ENCODE measurements at places on chromosomes 13 and 19.

DNA sequence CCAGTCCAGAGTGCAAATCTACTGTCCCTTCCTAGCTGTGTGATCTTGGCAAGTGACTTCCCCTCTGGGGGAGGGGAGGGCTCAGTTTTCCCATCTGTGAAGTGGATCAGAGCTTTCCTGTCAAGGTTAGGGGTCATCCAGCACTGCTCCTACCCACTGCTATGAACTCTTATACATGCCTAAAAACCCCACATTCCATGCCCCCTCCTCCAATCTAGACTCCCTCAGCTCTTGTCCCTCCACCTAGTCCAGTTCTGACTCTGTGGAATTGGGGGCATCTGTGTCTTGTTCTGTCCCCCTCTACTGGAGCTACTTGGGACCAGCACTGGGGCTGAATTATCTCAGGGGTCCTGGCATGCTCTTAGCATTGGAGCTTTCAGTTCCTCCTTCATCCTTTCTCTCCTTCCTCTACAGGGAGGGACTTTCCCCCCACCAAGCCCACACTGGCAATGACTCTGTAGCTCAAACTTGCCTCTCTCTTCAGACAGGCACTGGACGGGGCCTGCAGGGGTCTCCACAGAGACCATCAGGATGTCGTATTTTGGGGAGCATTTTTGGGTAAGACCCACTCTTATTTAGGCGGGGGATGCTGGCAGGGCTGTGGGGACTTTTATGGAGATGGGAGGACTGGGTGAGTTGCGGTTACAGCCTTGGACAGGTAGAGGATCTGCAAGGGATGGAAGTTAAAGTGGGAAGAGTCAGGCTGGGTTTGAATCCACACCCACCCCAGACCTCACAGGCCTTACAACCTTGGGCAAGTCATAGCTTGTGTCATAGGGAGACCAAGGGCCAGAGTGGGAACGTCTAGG is 3.6 kb downstream of the FCHO1 start:
- no peak for DNase-seq

GRCh38 chr19:40598918-40599307 is 2.3 kb upstream of the LTBP4 start:
- DNase-seq: no peak

- no peak for DNase-seq
Observed at GRCh38 chr19:39060171-39060570, 24.0 kb upstream of the ACP7 start.

DNA sequence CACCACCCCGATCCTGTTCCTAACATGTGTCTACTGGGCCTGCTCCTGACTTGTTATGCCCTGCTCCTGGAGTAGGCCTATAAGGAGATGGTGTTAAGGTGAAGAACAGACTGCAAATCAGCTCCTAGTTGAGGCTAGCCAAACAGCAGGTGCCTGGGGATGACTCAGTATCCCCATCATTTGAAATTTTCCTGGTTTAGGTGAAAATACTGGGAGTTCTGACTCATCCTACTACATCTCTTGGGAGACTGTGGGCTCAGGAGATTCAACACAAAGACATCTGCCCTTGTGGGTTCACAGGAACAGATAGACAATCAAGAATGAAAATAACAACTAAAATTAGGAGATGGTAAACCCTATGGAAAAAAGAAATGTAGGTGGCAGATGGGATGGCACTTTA is 41.2 kb downstream of the BRD4 start:
- DNase-seq: no peak

GRCh38 chr13:44951184-44951583 is 38.1 kb downstream of the NUFIP1 start:
- no peak for DNase-seq

GRCh38 chr13:24269821-24270220 is 39.6 kb upstream of the C1QTNF9 start:
- no peak for DNase-seq

DNA sequence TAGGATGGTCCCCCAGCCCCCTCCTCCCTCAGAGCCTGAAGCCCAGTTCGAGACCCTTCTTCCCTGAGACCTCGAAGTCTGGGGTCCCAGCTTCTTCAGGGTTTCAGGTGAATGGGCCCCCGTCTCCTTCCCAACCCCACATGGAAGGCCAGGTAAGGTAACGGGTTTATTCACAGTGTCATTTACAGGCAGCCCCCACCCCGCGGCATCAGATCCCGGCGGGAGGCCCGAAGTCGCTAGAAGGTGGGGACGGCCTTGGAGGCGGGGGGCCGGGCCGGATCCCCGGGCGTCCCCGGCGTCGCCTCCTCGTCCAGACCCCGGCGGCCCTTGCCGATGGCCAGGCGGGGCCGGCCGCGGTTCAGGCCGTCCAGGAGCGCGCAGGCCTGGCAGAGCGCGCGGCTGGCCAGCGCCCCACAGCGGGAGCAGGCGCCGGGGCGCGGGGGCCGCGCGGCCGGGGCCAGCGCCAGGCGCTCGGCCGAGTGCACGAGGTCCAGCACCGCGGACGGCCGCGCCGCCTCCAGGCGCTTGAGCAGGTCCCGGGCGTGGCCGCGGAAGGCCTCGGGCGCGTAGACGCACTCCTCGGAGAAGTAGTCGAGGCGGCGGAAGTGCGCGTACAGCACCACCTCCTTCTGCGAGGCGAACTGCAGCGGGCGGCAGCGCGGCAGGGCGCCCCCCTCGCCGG is 9.7 kb downstream of the CTU1 start:
- DNase-seq: peak; percentile 19

DNA sequence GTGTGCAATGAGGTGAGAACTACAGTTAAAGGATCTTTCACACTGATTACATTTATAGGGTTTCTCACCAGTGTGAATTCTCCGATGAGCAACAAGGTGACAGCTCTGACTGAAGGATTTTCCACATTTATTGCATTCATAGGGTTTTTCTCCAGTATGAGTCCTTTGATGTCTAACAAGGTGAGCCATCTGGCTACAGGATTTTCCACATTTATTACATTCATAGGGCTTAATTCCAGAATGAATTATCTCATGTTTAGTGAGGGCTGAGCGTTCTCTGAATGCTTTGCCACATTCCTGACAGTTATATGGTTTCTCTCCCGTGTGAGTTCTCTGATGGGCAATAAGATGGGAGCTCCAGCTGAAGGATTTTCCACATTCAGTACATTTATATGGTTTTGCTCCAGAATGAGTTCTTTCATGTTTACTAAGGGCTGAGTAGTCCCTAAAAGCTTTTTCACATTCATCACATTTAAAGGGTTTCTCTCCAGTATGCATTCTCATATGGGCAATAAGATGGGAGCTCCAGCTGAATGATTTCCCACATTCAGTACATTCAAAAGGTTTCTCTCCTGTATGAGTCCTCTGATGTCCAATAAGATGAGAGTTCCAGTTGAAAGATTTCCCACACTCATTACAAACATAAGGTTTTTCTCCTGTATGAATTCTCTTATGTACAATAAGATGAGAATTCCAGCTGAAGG is 4.4 kb upstream of the C19orf18 start:
- DNase-seq: peak; percentile 5

DNA sequence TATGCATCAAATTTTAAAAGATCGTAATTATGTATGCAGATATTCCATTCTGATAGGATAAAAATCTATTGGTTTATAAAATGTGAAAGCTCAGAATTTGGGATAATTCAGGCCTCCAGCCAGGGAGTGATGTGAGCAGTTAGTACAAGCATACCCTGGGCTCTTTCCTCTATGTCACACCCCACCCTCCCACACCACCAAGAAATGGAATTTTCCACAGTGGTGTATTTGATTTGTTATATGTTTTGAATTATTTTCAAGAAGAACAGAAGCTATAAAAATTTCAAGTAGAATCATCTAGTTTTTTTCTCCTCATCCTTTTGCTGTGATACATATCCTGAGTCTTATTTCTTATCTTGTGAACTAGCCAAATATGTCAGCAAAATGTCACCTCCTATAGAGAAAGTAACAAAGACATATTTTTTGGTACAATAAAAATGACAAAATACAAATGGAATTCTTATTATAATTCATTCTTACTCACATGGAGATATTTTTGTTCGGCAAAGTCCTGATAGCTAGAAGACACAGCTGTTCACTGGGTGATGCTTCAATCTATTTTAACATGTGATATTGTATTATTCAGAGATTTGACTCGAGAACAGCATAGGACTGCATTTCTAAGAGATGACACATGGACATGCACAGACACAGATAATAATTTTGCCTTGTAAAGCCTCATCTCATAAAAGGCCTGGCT is 61.2 kb upstream of the FRY start:
- DNase-seq: no peak

DNA sequence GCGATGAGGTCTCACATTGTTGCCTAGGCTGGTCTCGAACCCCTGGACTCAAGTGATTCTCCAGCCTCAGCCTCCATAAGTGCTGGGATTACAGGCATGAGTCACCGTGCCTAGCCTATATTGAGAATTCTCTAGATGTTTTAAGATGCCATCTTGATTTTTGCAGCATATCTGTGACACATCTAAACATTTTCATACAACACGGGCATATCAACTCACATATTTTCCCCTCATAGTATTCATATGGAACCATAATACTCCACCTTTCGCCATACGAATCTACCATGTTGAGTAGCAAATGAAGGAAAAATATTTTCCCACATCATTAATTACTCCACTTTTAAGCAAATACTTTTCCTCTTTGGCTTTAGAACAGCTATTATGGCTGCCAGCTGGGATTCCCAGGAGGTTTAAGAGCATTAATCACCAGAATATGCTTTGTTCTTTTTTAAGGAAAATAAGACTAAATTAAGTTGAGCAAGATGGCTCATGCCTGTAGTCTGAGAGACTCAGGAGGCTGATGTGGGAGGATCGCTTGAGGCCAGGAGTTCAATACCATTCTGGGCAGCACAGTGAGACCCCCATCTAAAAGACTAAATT is 56.9 kb upstream of the GTF2F2 start:
- DNase-seq: no peak

- no peak for DNase-seq
Observed at GRCh38 chr13:46114613-46115012, 9.8 kb upstream of the CPB2 start.

- peak; percentile 65 for DNase-seq
Observed at GRCh38 chr13:42272115-42272803, at the start of gene AKAP11. AKAP11 (plus strand) TSS chr13:42272152; CDS start chr13:42286349, 14,197 bp downstream.

DNA sequence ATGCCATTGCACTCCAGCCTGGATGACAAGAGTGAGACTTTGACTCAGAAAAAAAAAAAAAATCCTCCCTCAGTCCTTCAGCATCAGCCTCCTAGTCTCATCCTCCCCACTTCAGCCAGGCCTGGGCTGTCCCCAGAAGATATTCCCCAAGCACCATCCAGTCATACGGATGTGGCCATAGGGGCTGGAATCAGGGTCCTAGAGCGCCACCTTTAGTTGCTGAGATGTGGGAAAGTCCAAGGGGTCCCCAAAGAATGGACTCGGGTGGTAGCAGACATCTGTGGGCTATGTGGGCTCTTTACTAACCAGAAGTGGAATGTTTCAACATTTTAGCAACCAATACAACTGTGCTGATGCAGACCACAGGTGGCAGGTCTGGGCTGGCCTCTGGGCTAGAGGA is 3.1 kb upstream of the TYROBP start:
- DNase-seq: no peak

GRCh38 chr19:2266183-2266993 is 10.2 kb upstream of the JSRP1 start:
- peak; percentile 78 for DNase-seq

GRCh38 chr19:34282611-34283519 is 28.5 kb downstream of the GARRE1 start:
- DNase-seq: peak; percentile 52

- no peak for DNase-seq
Observed at GRCh38 chr13:43475140-43475539, 311.6 kb downstream of the ENOX1 start.

GRCh38 chr13:91399189-91400062 is 1.0 kb downstream of the GPC5 start:
- no peak for DNase-seq
